ENCODE measurements at places on chromosomes 5 and 9.

DNA sequence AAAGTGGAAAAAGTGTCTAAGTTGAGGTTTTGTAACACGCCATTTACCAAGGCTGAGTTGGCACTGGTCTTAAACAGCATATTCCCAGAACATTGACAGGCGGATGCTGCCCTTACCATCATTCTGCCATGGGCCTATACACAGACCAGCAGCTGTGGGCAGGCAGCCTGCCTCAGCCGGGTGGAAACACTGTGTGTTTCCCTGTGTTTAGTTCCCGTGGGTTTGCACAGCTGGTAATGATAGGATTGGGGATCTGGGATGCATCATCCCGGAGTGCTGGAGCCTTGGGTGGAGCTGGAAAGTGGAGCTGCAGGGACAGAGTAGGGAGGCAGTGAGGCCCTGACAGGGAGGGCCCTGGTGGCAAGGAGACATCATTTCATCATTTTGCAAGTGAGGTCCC, 5.5 kb upstream of the FGD3 start:
- no peak for DNase-seq

DNA sequence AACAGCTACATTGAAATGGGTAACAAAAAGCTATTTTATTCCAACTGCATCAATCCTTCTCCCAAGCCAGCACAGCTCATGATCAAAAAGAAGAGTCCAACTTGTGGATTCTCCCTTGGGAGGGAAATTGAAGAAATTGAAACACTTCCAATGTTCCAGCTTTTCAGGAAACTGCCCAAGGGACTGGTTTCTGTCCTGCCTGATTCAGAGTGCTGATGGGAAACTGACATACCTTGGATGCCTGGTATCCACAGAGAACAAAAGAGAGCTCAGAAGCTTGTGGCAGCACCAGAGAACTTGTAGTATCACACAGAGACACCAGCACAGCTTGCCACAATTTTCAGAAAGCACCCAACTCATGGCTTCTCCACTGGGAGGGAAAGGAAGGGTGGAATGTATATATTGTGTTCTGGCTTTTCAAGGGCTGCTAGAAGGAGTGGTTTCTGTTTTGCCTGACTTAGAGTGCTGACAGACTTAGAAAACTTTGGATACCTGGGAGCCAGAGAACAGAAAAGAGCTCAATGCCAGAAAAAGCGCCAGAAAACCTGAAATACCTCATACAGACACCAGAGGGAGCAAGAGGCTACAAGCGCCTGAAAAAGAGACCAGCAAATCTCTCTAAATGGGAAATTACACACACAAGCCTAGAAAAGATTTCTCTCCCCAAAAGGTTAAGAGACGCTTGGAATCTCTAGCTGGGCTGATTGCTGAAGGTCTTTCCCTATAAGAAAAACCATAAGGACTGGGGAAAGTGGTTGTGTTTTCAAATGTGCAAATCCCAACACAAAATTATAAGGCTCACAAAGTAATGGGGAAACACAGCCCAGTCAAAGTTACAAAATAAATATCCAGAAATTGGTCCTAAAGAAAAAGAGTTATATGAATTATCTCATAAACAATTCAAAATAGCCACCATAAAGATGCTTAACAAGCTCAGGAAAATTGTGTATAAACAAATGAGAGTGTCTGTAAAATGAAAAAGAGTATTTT, 178.8 kb downstream of the SPOCK1 start:
- peak; percentile 37 for DNase-seq

GRCh38 chr9:29514862-29515261, 1941.6 kb upstream of the C9orf72 start:
- no peak for DNase-seq

DNA sequence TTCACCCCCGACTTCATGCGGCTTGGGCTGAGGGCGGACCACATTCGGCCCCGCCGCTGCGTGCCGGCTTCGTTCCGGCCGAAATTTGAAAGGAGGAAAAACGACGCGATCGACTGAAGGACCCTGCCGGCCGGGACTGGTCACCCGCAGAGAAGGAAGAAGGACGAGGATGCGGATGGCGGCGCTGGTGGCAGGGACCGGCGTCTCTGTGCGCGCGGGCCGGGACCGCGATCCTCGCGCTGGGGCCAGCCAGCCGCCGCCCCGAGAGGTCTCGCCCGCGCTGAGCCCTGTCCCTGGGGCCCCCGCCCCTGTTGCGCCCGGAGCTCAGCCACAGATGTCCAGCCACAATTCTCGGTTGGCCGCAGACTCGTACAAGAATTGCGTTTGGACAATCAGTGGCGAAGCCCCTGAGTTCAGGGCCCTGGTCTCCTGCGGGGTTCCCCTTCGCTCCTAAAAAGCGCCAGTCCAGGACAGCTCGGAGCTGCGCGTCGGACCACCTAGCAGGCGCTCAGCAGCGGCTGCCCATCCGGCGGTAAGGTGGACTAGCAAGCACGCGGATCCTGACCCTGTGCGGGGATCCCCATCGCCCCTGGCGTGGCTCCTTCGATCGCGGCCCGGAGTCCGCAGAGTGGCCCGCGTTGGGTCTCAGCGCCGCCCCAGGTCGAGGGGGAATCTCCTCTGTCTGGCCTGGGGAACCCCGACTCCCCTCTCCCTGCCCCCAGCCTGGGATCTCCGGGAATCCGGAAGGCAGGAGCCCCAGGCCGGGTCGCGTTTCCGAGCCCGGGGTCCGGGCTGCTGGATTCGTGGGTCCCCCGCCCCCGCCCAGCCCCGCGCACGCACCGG, 21.3 kb downstream of the URM1 start:
- DNase-seq, result no peak

All from CD4-positive, alpha-beta T cell treated with Interleukin-21 for 1 hour (primary cell).